ENCODE measurements at places on chromosomes 1 and 21. TPM values are rescaled to one million over a fixed set of nuclear protein-coding genes. Genes with fewer than 3 reads are reported as not detected.

- DNase-seq, result no peak
These were observed 23.8 kb downstream of the GLMN start for GRCh38 chr1:92274939-92275338.

GRCh38 chr1:223248001-223248769, 105.1 kb upstream of the TLR5 start:
- no peak for DNase-seq

GRCh38 chr1:15676688-15677661, 7.1 kb upstream of the PLEKHM2 start:
- no peak for DNase-seq

The ECM1 gene
- polyA plus RNA-seq, result 4.6 TPM

The ODF2L gene
- polyA plus RNA-seq, result 43.4 TPM

The PATJ gene
- polyA plus RNA-seq, result 33.0 TPM
